ENCODE measurements at places on chromosomes 4 and X. TPM values are rescaled to one million over a fixed set of nuclear protein-coding genes. Genes with fewer than 3 reads are reported as not detected.

ZNF674 gene
- total RNA-seq = 4.5 TPM

TACR3 gene
- total RNA-seq = not detected

KCNE5 gene
- total RNA-seq = 0.13 TPM

LRP2BP gene
- 0.09 TPM for total RNA-seq

ELOVL6 gene
- total RNA-seq = 24.0 TPM

IL1RAPL1 gene
- total RNA-seq = not detected

TGIF2LX gene
- not detected for total RNA-seq

LINC00632 gene
- total RNA-seq = 2.8 TPM

CCNQ gene
- total RNA-seq = 37.2 TPM

CLGN gene
- 5.2 TPM for total RNA-seq

C1QTNF7 gene
- not detected for total RNA-seq

BEX1 gene
- not detected for total RNA-seq

GRIA3 gene
- not detected for total RNA-seq

NDST4 gene
- total RNA-seq = not detected

BRS3 gene
- not detected for total RNA-seq

RHOH gene
- total RNA-seq = not detected

COL25A1 gene
- total RNA-seq = not detected

HHIP gene
- 0.84 TPM for total RNA-seq

KLHL4 gene
- total RNA-seq = 3.5 TPM

RPS6KA3 gene
- total RNA-seq = 68.2 TPM

PRRG1 gene
- total RNA-seq = 7.4 TPM

DUSP21 gene
- not detected for total RNA-seq

CXCL6 gene
- total RNA-seq = not detected

C4orf51 gene
- total RNA-seq = not detected

GPC4 gene
- 0.01 TPM for total RNA-seq

SPARCL1 gene
- total RNA-seq = not detected

TEX11 gene
- not detected for total RNA-seq

FGF5 gene
- 1.0 TPM for total RNA-seq

MAGEA3 gene
- 3.4 TPM for total RNA-seq

BMPR1B gene
- total RNA-seq = 7.9 TPM
